ENCODE measurements at places on chromosomes 7 and 10.

DNA sequence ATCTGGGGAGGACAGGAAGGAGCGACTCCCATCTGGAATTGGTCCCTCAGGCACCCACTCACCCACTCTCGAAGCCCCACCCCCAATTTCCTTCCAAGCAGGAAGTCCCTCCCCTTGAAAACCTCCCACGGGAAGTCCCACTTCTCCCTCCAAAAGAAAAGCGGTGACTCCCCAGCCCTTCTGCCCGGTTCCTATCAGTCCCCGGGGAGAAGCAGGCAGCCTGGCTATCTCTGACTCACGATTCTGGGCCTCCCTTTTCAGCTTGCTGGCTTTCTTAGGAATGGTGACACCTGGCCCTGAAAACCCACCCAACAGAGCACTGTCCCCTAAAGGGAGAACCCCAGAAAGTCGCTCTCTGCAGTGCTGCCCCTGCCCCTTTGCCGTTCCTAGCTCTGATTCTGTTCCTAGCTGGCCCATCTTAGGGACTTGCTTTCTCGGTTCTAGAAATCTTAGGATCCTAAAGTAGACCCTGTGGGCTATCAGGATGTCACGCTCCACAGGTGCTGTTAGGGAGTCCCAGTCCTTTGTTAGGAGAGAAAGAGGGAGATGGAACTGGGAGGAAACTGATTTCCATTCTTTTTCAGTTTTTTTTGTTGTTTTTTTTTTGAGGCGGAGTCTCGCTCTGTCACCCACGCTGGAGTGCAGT is 6.0 kb downstream of the TSC22D4 start:
- no peak for DNase-seq

DNA sequence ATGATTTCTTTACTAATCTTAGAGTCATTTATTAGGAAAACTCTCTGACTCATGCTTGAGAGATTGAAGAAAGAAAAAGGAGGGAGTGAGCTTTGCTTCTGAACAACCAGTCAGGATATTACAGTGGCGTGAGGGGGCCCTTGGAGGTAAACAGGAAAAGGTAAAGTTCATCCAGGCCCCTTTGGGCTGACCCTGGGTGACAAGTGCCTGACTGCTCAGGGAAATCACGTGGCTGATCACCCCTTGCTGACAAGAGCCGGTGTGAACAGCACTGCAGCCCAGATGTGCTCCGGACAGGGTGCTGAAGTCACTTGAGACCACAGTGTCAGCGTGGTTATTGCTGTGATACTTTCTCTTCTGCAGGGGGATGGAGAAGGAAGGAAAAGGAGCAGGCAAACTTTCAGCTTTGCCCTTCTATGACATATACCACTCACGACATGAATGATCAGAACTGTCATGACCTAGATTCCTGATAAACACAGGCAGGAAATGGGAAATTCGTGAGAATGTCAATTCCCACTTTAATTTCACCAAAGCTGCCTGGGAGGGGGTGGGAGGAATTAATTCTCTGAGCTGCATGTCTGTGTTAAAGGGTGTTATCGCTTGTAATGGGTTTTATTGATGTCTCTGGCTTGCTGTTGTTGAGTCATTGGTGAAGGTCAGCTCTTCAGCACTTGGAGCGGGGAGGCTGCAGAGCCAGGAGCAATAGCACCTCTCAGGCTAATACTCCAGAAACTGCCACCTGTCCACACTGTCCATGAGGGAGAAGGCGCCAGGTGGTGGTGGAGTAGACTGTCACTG is 139.8 kb upstream of the AOAH start:
- DNase-seq, result peak; percentile 10

- DNase-seq, result no peak
Measured at GRCh38 chr10:95168694-95169093, 25.3 kb upstream of the ACSM6 start.

DNA sequence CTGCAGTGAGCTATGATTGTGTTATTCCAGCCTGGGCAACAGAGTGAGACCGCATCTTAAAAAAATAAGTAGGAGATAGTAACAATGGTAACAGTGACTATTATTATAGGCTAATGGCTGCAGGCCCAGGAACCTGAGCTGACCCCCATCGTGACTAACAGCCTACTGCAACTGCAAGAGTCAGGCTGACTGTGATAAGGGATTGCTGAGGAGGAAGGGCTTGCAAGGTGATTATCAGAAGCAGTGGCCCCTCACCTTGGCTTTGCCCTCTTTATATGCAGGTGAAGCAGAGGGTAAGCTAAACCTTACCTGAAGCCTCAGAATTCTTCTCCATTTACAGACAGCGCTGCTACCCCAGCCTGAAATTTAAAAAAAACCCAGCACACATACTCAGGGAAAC is 83.9 kb upstream of the SDK1 start:
- no peak for DNase-seq

DNA sequence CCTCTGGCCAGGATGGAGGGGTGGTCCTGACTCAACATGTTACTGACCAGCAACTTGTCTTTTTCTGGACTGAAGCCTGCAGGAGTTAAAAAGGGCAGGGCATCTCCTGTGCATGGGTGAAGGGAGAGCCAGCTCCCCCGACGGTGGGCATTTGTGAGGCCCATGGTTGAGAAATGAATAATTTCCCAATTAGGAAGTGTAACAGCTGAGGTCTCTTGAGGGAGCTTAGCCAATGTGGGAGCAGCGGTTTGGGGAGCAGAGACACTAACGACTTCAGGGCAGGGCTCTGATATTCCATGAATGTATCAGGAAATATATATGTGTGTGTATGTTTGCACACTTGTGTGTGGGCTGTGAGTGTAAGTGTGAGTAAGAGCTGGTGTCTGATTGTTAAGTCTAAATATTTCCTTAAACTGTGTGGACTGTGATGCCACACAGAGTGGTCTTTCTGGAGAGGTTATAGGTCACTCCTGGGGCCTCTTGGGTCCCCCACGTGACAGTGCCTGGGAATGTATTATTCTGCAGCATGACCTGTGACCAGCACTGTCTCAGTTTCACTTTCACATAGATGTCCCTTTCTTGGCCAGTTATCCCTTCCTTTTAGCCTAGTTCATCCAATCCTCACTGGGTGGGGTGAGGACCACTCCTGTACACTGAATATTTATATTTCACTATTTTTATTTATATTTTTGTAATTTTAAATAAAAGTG is 6.0 kb downstream of the PLAU start:
- no peak for DNase-seq

DNA sequence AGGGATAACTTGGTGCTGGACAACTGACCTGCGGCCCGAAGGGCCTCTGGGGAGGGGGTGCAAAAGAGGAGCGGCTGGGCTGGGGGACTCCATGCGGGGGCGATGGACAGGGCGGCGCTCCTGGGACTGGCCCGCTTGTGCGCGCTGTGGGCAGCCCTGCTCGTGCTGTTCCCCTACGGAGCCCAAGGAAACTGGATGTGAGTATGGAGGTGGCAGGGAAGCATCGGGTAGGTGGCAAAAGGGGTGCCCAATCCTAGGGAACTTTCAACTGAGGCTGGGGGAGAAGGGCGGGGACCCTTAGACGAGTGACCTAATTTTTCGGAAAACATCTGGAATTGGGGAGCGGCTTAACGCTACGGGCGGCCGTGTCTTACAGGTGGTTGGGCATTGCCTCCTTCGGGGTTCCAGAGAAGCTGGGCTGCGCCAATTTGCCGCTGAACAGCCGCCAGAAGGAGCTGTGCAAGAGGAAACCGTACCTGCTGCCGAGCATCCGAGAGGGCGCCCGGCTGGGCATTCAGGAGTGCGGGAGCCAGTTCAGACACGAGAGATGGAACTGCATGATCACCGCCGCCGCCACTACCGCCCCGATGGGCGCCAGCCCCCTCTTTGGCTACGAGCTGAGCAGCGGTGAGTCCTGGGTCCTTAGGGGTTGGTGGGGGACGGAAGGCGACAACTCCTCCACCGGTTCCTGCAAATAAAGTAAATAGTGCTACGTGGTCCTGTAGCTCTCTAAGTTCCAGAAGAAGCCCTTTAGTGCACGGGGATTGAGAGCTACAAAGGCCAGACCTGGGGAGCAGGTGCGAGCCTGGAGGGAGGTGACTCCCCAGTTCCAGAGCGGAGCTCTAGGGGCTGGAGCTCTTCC is 622 bp downstream of the WNT16 start:
- no peak for DNase-seq

- DNase-seq, result no peak
Measured at GRCh38 chr10:28302012-28302637, 739 bp downstream of the MPP7 start.

DNA sequence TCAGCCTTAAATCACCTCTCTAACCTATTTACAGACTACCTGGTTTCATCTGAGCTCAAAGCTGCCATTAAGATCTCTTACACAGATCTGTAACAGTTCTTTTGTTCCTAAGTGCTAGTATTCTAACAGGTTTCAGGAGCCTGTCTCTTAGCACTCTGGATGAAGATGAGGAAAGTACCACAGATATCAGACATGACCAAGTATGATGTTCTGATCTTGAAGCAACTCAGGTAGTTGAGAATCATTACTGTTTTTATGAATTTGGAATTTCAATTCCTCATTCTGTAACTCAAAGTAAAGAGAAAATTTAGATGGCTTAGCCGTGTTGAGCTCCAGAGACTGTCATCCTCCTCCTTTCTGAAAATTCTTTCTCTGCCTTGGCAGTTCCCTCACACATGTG is 30.8 kb downstream of the CCDC186 start:
- DNase-seq, result no peak

DNA sequence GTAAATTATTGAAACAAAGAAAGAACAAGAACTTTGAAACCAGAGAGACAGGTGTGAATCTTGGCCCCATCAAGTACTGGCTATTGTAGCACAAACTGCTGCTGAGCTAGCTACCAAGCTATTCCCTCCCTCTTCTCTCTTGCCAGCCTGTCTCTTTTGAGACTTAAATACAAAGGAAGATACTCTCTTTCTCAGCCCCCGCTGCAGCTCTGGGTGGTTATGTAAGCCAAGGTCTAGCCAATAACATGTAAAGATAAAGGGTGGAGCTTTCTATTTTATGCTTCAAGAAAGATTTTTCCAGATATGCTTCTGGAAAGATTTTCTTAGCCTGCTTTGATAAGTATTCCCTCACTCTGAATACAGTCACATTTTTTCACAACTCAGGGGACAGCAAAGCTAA is 17.2 kb downstream of the BAZ1B start:
- DNase-seq, result no peak

DNA sequence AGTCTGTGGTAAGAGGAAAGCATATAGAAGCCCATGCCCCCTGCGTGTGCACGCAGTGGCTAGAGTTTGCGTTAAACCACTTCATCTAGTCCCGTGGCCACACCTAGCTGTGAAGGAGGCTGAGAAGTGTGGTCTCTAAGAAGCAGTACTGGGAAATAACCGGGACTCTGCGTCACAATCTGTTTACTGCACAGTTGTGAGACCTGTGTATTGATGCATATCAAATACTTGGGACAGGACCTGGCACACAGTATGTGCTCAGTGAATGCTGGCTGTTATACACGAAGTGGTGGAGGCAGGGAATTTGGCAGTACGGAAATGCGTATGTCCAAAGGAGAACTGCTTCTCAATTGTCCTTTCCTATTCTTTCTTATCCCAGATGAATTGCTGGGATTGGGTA is 149.5 kb downstream of the ARHGAP21 start:
- no peak for DNase-seq

GRCh38 chr7:88647825-88648224 is 111.7 kb upstream of the ZNF804B start:
- DNase-seq, result no peak

GRCh38 chr10:75779276-75779675 is 347.9 kb downstream of the LRMDA start:
- DNase-seq, result no peak

GRCh38 chr7:15128716-15129115 is 226.2 kb upstream of the DGKB start:
- DNase-seq, result no peak

DNA sequence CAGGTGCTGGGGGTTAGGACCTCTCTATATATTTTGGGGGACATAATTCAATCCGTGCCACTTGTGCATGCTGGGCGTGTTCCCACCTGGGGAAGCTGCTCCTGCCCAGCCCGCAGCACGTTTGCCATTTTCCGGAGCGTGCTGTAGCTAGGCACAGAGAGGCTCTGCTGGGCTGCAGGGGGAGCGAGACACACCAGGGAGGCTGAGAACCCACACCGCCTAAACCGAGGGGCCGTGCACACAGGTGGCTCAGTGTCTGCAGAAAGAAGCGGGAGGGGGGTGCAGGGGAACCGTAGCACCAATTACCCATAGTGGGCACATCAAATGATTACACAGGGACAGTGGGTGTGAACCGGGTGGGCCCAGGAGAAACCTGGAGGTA is 27.0 kb downstream of the PRKAG2 start:
- DNase-seq, result no peak

- DNase-seq, result no peak
Measured at GRCh38 chr7:45944058-45944457, 23.0 kb upstream of the IGFBP3 start.

DNA sequence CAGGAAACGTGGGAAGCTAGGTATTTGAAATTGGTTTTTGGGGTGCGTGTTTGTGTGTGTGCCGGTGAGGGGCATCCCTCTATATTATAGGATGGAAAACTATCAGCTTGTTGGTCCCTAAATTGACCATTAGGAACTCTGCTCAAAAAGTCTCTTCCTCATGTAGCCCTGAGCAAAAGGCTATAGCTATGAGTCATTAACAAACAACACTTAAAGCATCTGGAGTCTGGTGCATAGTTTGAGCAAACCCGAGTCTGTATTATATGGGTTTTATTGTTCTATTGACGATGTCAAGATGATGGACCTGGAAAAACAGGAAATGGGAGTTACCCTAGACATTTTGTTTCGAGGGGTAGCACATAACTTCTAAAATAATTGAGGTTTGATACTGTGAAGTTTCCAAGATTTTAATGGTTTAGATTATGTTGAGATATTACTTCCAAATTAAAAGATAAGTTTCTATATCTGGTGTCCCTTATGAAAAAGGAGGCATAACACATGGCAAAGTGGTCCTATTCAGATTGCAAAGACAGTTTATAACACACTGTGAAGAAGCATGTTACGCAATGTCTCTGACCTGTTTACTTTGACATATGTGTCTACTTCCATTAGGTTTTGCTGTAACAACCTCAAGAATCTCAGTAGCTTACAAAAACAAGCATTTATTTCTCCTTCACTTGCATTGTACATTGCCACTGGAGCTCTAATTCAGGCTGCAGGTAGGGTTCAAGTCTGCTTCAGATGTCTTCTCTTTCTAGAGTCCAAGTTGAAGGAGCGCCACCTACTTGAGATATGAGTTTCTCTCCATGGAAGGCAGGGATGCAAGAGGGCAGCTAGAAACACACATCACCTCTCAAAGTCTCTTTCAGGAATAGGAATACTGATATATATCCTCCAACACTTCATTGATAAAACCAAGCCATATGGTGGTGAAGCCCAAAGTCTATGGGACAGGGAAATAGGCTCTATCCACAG is 357.7 kb downstream of the PHF14 start:
- DNase-seq, result no peak

DNA sequence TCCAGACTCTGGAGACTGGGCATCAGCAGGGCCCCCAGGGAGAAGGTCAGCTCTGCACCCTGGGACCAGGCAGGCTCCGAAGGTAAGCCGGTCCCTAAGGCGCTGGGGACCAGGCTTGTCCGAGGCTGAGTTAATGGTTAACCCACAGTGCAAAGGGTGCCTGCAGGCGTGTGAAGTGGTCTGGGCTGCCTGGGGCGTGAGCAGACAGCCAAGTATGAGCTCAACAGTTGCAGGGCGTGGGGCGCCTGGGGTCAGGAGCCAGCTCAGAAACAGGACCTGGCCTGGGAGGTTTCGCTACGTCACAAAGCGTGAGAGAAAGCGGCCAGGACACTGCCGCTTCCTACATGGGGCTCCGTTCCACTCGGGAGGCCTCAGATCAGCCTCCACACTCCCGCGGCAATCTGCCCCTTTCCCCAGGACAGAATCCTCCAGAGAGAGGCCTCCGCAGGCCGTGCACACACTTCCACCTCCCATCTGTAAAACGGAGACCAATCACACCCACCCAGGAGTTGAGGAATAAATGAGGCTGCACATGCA is 16.0 kb downstream of the PDGFA start:
- no peak for DNase-seq

Measured in stimulated activated CD8-positive, alpha-beta memory T cell treated with anti-CD3 and anti-CD28 coated beads, Interleukin-15, amount 100 ng/mL, for 48 hours (primary cell).